Activated naive CD4-positive, alpha-beta T cell treated with anti-CD3 and anti-CD28 coated beads for 36 hours (primary cell): ENCODE measurements at places on chromosomes 2 and 18. TPM values are rescaled to one million over a fixed set of nuclear protein-coding genes. Genes with fewer than 3 reads are reported as not detected.
A peak's percentile ranks its signal among the peaks of the same experiment; 100 is the strongest.

The SMARCAL1 gene
- total RNA-seq: 18.2 TPM

- no peak overlapping the region for H3K27ac ChIP-seq
- no peaks in the 10 kb centered on the region for H3K36me3 ChIP-seq
- H3K4me3 ChIP-seq: no peak overlapping the region
- no peaks in the 10 kb centered on the region for H3K4me1 ChIP-seq
- peaks cover 6% of the 10 kb centered on the region for H3K27me3 ChIP-seq
Observed at GRCh38 chr2:65749545-65749944, 317.1 kb upstream of the SPRED2 start.

DNA sequence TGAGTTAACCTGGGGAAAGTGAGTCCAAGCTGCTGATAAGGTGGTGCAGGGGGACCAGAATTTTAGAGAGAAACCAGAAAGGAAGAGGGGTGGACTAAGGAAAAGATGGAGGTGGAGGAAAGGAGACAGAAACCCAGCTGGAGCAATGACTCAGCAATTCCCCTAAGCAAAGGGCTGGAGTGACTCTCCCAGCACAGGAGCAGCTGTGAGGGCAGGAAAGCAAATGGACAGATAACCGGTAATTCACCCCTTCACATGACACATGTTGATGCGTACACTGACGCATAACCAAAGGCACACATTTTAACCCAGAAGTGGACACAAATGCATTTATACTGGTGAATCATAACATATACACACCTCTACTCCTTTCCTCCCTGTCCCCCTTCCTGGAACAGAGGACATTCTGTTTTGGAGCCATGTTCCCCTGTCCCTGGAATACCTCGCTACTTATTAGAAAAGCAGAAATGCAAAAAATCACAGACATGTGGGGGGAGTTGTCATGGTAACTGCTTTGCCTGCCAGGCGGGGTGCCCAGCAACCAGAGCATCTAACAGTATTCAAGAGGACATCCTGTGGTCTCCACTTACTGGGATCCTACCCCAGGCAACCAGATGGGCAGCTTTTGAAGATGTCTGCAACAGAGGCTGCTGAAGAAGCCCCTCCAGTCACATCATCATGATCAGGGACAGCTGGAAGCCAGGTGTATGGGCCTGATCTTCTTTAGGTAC, 4.7 kb downstream of the CDK5R2 start:
- H3K36me3 ChIP-seq: no peaks in the 10 kb centered on the region
- H3K4me3 ChIP-seq: no peak overlapping the region
- no peak for DNase-seq
- H3K4me1 ChIP-seq: peaks cover 15% of the 10 kb centered on the region
- H3K27ac ChIP-seq: no peak overlapping the region

DNA sequence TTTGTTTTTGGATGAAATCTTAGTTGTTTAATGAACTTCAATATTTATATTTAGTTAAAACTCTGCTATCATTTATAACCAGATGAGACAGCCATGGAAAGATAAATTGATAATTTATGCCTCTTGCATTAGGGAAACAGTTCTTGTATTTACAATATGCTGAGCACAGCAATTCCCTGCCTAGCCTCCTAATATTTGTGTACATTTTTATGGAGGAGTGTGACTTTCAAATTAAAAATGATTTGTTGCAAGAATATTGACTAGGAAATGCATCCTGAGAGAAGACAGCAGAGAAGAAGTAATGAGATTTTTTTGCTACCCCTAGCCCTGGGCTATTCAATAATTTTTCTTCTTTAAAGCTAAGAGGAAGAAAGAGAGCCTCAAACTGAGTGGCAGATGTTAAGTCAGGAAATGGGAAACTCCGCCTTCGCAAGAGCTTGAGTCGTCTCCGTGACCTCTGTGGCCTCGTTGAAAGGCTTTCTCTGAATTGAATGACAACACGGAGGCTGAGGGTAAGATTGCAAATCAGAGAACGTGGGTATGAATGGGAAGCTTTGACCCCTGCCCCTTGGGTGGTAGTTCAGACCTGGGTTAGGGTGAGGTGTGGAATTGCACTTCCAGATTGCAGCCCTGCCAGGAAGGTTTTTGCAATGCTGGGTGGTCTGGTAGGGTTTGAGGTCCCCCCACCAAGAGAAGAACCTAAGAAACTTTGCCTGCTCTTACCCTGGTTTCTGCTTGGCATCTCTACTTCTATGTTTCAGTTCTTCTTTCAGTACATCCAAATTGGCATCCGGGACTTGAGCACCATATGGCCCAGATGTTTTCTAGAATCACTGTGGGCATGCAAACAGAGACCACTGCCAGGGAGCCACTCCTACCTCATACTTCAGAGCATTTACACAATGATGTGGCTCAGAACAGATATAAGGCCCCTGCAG, 210.3 kb upstream of the RBMS1 start:
- H3K36me3 ChIP-seq: no peaks in the 10 kb centered on the region
- H3K4me3 ChIP-seq: peak overlapping the region; percentile 19
- H3K27ac ChIP-seq: no peak overlapping the region
- no peaks in the 10 kb centered on the region for H3K27me3 ChIP-seq
- H3K4me1 ChIP-seq: peaks cover 12% of the 10 kb centered on the region
- peak; percentile 60 for DNase-seq

- no peak for DNase-seq
- peaks cover 10% of the 10 kb centered on the region for H3K4me1 ChIP-seq
- no peaks in the 10 kb centered on the region for H3K36me3 ChIP-seq
- H3K4me3 ChIP-seq: no peak overlapping the region
Observed at GRCh38 chr2:75558136-75558535, 2.6 kb downstream of the EVA1A start.

The IRS1 gene
- 2.7 TPM for total RNA-seq

- peaks cover 14% of the 10 kb centered on the region for H3K27me3 ChIP-seq
- H3K4me3 ChIP-seq: no peak overlapping the region
- no peaks in the 10 kb centered on the region for H3K4me1 ChIP-seq
- H3K27ac ChIP-seq: no peak overlapping the region
Observed at GRCh38 chr18:991441-991840, 86.8 kb downstream of the ADCYAP1 start.

DNA sequence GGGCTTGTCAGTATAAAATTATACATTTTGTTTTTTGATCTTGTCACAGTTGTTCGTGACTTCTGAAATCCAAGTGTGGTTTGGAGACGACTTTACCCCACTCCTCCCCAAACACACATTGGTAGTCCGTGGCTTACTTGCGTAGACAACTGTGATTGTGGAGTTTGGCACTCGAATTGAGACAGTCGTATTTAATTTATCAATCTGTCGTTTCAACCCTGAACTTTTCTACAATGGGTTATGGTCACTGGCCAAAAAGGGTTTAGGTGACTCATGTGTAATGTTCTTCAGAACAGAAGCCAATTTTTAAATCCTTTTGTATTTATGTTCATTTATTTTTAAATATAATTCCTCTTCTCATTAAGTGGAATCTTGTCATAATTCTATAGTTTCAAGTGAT, 129.9 kb downstream of the SPTBN1 start:
- H3K4me3 ChIP-seq: peak overlapping the region; percentile 66
- H3K27me3 ChIP-seq: no peaks in the 10 kb centered on the region
- H3K4me1 ChIP-seq: peaks cover 91% of the 10 kb centered on the region
- H3K36me3 ChIP-seq: no peaks in the 10 kb centered on the region
